ENCODE measurements at places on chromosomes 4 and X.

- no peak for DNase-seq
Observed at GRCh38 chr4:114694770-114695169, 96.2 kb downstream of the UGT8 start.

- no peak for DNase-seq
Observed at GRCh38 chr4:75698963-75699228, 25.5 kb upstream of the USO1 start.

GRCh38 chr4:115259642-115260041 lies 146.2 kb upstream of the NDST4 start:
- DNase-seq: no peak

GRCh38 chrX:38879631-38880220 lies 78.5 kb downstream of the MID1IP1 start:
- no peak for DNase-seq

DNA sequence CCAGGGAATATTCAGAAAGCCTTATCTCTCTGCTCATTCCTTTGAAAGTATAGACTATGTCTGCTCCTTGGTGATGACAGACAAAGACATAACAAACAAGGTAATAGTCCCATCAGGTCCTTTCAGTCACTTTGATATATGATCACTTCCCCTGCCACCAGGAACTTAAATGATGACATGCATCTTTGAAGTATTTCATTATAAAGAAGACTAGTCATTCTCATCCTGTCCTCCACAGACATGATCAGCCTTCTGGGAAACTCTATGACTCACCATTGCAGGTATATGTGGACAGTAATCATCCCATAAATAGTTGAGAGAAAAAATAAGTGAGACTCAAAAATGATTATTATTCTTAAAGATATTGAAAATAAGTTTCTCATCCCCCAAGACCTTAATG lies 117.5 kb upstream of the VCX2 start:
- DNase-seq: no peak

- DNase-seq: no peak
Observed at GRCh38 chrX:53324085-53324484, 42.7 kb upstream of the IQSEC2 start.

GRCh38 chr4:40747207-40747835 lies 2.4 kb upstream of the NSUN7 start:
- DNase-seq: no peak

DNA sequence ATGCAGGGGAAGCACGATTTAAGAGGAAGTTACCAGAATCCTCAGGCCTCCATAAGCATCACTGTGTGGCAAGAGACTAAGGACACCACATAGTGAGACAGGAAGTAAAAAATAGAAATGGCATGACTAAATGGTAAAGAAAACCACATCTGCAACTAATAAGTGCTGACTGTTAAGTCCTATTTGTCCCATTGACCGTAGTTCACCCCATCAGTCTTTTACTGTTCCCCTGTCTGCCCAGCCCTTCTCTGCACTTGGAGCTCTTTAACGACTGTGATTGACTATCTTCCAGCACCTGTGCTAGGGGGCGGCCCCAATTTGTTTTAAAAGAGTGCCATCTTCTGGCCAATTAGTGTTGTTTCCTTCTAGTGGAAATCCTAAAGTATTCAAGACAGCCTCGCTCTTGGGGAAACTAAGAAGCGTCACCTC lies 94.2 kb downstream of the MAOA start:
- peak; percentile 1 for DNase-seq

GRCh38 chr4:6641971-6642320 lies 1.5 kb downstream of the MRFAP1 start:
- DNase-seq: no peak

GRCh38 chr4:10740891-10741620 lies 56.5 kb upstream of the CLNK start:
- DNase-seq: no peak

- DNase-seq: no peak
Observed at GRCh38 chr4:110175634-110176033, 22.8 kb downstream of the ELOVL6 start.

GRCh38 chr4:187118602-187119120 lies 395.0 kb upstream of the FAT1 start:
- DNase-seq: no peak

DNA sequence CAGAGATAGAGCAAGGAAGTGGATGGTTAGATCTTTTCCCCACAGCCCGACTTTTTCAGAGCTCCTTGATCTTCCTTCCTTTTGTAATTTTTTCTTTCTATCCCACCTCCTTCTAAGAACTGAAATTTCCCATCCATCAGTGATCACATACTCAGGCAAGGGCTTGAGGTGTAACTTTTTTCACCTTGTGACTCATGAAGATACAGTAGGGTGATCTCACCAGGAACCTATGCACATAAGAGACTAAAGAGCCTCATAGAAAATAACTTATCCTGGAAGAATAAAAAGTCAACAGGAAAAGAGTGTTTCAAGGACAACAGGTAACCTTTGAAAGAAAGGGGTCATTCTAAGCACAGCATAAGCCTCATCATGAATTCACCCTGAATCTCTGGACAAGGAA lies 131.2 kb upstream of the HCCS start:
- DNase-seq: no peak

DNA sequence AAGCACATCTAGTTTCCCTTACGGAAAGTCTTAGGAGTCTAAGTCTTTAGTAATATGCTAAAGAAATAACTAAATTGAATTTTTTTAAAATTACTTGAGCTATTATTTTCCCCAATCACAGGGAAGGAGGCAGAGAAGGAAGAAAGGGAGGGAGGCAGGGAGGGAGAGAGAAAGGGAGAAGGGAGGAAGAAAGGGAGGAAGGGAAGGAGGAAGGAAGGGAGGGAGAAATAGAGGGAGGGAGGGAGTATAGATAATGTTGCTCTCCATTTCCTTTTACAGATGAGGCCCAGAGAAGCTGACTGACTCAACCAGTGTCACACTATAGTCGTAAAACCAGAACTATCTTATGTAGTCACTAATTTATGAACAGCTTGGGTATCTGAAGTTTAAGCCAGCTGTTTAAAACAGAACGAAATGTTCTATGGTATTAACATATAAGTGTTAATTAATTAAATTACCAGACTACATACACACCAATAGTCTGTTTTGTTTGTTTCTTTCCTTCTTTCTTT lies 14.6 kb downstream of the SH3RF1 start:
- no peak for DNase-seq

GRCh38 chrX:154546354-154547244 lies at the start of gene G6PD:
TSS of gene G6PD (minus strand) at chrX:154546846. CDS start at chrX:154546155, 691 bp downstream.
- peak; percentile 87 for DNase-seq

Measured in substantia nigra (tissue), 51 donors.